A549 (cell line): ENCODE measurements at places on chromosomes 6 and 20.

DNA sequence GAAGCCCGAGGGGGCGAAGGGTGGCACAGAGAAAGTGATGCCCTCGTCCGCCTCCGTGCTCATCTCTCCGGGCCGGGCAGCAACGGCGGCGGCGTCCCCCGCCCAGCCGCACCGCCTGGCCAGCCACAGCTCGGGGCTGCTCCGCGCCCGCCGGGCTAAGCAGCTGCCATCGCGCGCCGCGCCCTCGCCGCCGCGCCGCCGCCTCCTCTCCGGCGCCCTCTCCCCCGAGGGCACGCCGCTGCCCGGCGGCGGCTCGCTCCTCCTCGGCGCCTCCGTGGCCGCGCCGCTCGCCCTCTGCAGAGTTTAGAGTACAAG is 225 bp downstream of the MAP3K5 start:
- DNase-seq: no peak

GRCh38 chr6:13733178-13733887 is 21.7 kb upstream of the RANBP9 start:
- no peak for DNase-seq

DNA sequence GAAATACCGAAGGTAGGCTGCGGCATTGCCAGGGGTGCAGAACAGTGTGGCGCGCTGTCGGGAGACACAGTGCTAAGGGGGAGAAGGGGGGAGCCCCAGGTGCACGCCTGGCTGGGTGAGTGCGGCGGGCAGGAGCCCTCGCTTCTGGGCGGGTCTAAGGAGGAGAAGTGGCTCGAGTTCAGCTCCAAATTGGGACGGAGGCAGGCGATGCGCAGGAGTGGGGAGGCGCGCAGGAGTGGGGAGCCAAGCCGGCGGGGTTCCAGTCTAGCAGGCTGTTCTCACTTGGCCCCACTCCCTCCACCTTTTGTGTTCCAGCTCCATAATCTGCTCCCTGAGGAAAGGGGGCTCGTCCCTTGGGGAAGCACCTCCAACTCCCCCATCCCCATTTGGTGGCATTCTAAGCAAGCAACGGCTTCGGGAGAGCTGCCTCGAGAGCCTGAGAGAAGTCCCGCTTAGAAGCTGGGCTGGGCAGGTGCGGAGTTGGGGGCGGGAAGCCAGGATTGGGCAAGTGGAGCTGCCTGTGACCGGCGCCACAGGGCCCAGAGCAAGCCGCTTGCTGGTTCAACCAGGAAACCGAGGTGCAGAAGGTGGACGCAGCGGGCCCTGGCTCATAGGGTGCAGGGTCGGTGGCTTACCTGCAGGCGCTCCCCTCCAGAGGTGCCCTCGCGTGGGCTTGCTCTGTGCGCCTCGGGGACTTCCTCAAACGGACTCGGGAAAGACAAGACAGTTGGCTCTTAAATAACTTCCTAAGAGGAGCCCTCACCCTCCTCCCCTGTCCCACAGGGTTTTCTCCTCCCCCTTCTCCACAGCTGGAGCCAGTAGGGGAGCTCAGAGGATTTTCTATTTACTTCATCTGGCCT is at the start of gene F13A1:
F13A1 (minus strand) TSS at position 711 of the 860 bp plus-strand sequence. CDS start 1,998 bp downstream, outside the sequence.
- DNase-seq: no peak

DNA sequence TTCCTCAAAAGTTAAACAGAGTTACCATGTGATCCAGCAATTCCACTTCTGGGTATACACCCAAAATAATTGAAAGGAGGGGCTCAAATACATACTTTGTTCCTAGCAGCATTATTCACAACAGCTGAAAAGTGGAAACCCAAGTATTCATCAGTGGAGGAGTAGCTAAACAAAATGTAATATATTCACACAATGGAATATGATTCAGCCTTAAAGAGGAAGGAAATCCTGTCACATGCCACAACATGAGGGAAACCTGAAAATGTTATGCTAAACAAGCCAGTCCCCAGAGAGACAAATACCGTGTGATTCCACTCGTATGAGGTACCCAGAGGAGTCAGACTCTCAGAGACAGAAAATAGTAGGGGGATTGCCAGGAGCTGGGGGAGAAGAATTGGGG is 44.5 kb downstream of the PXDC1 start:
- DNase-seq: no peak

- peak; percentile 43 for DNase-seq
Measured at GRCh38 chr6:149963212-149963461, 606 bp upstream of the ULBP1 start.

GRCh38 chr6:33613146-33613794 is 7.9 kb upstream of the ITPR3 start:
- no peak for DNase-seq

- DNase-seq: peak; percentile 54
Measured at GRCh38 chr6:25192590-25193459, 86.3 kb upstream of the CARMIL1 start.

DNA sequence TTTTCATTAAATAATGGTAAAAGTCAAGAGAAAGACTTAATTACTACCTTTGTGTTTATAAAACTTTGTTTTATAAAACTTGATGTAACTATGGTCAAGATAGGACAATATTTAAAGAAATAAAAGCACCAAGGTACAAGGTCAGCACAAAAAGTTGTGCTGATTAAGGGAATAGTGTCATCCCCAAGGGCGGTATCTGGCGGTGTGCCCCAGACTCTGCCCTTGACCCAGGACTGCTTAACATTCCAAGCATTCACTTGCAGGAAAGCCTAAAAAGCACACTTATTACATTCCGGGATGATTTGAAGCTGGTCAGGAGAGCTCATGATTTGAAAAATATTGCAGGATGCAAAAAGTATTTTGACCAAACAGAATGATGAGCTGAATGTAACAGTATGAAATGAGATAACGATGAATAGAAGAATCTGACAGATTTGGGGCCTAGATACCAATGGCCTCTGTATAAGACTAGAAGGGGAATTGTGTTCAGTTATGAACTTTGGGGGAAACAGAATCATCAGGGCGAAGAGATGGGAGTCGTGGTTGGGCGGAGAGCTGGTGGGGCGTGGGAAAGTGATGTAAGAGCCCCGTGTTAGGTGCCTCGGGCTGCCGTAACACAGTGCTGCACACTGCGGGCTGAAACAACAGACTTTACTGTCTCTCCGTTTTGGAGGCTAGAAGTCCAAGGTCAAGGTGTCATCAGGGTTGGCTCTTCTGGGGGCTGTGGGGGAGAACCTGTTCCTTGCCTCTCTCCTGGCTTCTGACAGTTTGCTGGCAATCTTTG is 77.2 kb downstream of the CDC5L start:
- DNase-seq: no peak

DNA sequence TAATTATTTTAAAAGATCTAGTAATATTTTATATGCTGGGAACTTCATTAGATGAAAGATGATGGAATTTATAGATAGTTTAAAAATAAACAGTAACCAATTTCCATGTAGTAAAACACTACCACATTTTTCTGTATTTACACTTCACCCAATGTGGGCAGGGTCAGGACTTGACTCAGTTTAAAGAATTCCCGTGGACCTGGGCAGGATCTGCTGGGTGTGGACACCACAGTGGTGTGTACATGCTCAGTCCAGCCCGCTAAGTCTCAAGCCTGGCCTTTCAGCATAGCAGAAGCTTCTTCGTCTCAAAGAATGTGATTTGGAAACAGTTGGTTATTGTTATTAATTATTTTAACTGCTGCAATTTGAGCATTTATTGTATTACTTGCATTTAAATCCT is 364.2 kb downstream of the SYNE1 start:
- no peak for DNase-seq

GRCh38 chr20:39532205-39532604 is 570.1 kb downstream of the DHX35 start:
- no peak for DNase-seq

- no peak for DNase-seq
Measured at GRCh38 chr20:48414786-48415185, 413.0 kb downstream of the PREX1 start.

DNA sequence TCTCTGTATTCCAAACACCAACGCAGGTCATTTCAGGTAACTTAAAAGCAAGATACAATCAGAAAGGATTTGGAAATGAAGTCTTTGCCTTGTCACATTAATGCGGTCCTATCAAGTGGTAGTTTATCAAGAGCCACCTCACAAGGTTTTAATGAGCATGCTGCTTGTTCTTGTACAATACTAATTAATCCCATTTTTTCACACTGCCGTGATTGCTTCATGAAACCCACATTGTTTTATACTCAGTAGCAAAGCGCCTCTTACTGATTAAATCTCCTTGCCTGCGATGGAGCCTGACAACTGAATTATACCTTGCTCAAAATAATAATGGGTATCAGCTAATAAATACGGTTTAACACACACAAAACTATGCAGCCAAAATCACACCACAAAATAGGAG is 234.1 kb upstream of the TSHZ2 start:
- no peak for DNase-seq
